GM04504 (cell line): ENCODE measurements at places on chromosomes 16 and 17.

GRCh38 chr16:81366316-81366932 lies 51.7 kb downstream of the GAN start:
- peak; percentile 21 for DNase-seq

DNA sequence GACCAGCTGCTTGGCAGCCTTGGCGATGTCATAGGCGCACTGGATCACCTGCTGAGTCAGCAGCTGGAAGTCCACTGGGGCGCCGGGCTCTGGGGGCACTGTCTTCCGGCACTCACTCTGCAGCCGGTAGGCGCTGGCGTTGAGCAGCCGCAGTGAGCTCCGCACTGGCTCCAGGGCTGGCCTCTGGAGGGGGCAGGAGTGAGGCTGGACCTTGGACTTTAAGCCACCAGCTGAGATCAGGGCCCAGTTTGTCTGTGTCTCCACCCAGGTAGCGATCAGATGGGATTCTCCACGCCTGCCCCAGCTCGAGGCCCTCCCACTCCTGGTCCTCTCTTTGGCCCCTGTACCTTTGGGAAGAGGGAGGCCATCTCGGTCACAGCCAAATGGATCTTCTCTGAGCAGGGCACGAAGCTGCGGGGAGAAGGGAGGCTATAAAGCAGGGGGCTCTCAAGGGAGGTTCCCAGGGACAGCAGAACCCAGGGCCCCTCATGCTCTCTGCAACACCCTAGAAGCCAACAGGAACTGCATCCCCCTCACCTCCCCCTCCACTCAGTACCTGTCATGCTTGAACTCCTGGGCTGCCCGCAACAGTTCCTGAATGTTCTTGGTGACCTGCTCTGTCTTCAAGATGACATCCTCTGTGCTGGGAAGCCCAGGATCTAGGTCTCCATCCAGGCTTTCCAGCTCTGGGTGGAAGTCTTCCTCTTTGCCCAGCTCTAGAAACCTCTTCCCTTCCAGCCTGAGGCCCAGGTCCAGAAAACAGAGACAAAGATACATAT lies 6.4 kb downstream of the TP53I13 start:
- DNase-seq: no peak

GRCh38 chr17:44826123-44826790 lies 3.8 kb downstream of the GJC1 start:
- no peak for DNase-seq

GRCh38 chr16:88554711-88555264 lies 15.4 kb upstream of the ZC3H18 start:
- no peak for DNase-seq

DNA sequence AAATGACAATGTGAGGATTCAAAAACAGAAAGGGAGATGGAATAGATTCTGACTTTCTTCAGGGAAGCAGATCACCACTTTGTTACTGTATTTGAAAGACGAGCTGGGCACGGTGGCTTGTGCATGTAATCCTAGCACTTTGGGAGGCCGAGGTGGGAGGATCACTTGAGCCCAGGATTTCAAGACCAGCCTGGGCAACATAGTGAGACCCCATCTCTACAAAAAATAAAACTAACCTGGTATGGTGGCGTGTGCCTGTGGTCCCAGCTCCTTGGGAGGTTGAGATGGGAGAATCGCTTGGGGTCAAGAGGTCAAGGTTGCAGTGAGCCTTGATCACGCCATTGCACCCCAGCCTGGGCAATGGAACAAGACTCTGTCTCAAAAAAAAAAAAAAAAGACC lies 34.0 kb downstream of the PIGL start:
- no peak for DNase-seq

DNA sequence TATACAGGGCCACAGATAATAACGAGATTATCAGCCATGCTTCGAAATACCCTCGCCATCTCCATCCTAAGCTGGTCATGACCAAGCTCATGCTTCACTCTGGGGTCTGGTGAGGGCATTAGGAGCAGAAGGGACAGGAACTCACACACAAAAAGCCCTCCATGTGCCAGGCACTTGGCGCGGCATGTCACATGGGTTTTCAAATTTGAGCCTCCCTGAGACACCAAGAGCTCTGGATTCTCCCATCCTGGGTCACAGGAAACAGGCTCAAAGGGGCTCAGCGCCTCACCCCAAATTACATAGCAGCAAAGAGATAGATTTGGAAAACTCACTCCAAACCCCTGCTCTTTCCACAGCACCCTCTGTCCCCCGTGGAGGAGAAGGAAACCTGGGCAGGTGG lies 239.5 kb downstream of the GSG1L start:
- no peak for DNase-seq

DNA sequence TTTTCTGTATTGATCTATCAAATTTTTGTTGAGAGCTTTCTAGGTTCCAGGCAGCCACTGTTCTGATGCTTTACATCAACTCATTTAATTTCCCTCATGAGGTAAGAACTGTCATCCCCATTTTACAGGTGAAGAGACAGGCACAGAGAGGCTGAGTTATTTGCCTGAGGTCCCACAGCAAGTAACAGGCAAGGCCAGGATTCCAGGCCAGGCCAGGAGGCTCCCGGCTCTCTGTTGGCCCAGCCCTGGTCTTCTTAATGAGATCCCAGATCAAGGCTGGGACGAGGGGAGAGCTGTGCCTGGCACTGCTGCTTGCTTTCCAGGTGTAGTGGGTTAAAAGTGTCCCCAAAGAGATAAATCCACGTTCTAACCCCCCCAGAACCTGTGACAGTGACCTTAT lies 22.4 kb upstream of the RMI2 start:
- no peak for DNase-seq

GRCh38 chr17:2482218-2482617 lies 29.5 kb downstream of the METTL16 start:
- no peak for DNase-seq

DNA sequence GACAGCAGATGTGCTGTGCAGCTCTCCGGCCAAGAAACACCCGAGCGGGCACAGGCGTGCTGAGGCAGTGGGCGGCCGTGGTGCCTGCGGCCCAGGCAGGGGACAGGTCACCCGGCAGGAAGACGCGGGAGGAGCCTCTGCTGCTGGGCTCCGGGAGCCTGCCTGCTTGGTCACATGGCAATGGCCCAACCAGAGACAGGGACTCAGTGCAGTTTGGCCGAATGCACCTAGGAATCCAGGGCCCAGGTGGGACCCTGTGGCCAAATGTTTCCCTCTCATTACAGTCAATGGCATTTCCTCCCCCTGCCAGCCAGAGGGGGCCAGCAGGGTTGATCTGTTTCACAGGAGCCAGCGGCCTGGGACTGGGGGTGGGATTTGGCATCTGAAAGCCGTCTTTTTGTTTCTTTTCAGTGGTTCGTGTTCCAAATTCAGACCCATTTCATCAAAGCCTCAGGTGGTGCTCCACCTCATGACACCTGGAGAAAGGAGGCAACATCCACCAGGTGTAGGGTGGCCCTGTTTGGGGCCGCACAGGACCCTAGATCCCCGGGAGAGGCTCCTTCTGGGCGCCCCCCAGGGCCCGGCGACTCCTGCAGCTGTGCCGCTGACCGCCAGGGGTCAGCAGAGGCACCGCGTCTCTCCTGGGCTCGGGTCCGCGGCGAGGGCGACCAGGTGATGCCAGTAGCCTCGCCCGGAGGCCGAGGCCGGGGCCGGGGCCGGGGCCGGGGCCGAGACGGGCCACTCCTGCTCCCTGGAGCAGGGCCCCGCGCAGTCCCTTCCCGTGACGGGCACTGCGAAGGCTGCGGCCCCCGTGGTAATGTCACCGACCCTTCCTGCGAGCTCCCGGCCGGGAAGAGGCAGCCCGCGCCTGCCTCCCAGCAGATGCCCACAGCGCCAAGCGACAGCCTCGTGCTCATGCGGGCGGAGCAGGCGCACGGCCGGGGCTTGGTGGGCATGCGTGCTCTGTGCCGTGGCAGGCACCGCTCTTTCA lies 118.5 kb downstream of the C16orf78 start:
- no peak for DNase-seq

DNA sequence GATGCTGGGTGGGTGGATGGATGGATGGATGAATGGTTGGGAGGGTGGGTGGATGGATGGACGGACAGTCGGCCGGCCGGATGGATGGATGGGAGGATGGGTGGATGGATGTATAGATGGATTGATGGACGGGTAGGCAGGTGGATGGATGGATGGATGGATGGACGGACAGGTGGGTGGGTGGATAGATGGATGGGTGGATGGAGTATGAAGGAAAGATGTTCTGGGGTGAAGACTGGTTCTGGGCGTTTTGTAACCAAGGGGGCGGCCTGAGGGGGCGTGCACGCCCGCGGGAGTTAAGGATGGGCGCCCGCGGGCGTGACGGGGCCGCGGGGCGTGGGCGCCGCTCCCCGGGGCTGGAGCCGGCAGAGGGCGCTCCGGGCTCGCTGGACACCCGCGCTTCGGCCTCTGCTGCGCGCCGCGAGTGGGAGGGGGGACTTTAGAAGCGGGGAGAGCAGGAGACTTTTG lies at the start of gene NECAB2:
TSS of gene NECAB2 (plus strand) at position 407 of the 468 bp plus-strand sequence. CDS start 405 bp downstream, outside the sequence.
- DNase-seq: no peak

- peak; percentile 16 for DNase-seq
Measured at GRCh38 chr17:13114601-13115031, 96.8 kb upstream of the ELAC2 start.

GRCh38 chr17:512926-513325 lies 160.3 kb upstream of the RPH3AL start:
- DNase-seq: peak; percentile 72

DNA sequence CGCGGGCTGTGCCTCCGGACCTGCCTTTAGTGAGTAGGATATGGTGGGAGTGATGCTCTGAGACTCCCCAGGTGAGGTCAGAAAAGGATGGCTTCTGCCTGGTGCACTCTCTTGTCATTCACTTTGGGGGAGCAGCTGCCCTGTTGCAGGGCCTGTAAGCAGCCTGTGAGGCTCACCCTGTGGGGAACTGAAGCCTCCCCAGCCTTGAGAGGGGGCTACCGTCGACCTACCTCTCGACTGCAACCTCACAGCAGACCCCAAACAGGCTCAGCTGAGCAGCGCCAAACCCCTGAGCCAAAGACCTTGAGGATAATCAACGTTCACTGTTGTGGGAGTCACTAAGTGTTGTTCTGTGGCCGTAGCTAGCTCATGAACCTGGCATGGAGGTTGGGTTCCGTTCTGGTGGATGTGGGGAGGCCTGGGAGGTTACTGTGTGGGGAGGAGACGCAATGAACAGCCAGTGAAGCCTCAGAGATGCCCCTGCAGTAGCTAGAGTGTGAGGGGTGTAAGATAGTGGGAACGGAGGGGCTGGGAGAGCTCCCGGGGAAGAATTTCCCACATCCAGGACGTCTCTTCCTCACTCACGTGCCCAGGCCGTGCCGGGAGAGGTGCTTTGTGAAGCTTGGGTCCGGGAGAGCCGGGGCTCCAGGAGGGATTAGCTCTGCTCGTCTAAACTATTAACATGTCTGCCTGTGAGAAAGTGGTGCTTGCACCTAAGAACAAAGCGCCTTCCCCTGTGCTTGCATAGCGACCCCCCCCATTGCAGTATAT lies 38.8 kb downstream of the METRNL start:
- DNase-seq: no peak

DNA sequence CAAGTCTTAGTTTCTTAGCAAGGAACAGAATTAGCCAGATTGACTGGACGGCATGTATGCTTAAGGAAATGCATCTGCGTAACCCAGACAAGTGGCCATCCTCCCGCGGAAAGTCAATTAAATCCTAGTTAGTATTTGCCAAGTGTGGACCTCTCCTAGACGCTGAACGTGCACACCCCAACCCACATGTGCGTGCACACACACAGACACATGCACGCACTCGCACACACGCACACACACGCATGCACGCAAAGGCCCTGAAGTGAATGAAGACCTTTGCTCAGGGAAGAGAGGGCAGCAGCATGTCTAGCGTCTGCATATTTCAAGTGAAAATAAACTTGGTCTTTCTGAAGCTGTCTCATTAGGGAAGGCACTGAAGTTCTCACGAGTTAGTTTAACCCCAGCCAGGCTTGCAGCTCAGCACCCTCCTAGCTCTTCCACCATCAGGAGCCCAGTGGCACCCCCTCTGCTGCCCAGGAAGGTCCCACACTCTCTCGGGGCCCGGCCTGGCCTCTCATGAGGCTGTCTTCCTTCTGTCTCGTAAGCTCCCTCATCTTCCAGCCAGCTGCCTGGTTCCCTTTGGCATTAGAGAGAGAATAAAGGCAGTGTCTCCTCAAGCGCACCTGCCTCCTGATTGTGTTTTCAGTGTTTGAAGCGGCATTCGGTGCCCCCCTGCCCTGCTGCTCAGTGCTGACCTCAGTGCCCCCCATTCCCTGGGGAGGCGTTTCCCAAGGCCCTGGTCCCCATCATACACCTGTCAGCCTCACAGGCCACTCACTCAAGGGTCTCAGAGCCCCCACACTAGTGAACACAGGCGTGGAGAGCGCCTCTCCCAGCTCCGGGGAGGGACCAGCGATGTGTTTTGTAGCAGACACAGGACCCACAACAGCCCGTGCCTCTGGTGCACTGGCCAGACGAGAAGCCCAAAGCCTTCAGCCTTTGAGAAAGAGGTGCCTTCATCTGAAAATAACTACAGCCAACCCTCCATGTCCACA lies 52.2 kb upstream of the CHMP6 start:
- DNase-seq: no peak

GRCh38 chr17:18038149-18038850 lies 668 bp downstream of the ATPAF2 start:
- DNase-seq: no peak

- no peak for DNase-seq
Measured at GRCh38 chr17:18070861-18071340, 16.8 kb upstream of the DRG2 start.

GRCh38 chr16:53768593-53768992 lies 64.6 kb downstream of the FTO start:
- DNase-seq: peak; percentile 84

DNA sequence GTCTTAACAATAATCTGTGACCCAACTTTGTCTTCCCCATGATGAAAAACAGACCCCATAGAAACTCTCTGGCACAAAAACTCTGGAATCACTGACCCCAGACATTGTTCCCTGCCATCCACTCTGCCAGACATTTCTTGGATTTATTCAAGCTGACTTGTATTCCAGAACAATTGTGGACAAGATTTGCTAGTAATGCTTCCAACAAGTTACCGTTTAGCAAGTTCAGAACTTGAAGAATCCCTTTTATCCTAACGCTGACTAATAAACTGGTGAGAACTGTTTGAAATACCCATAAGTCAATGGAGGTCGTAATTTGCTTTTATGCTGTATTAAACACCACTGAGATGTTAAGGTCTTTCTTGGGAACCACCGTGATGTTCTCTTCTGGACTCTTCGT lies 10.5 kb downstream of the HSBP1 start:
- no peak for DNase-seq

- no peak for DNase-seq
Measured at GRCh38 chr17:44915862-44916780, 821 bp upstream of the GFAP start.

- no peak for DNase-seq
Measured at GRCh38 chr16:11721781-11722467, 20.7 kb downstream of the TXNDC11 start.

GRCh38 chr16:3787924-3788661 lies 70.8 kb upstream of the TRAP1 start:
- no peak for DNase-seq
